Activated naive CD4-positive, alpha-beta T cell treated with Interleukin-2 at 50 U/mL for 16 hours (primary cell): ENCODE measurements at places on chromosomes 11 and 22.

DNA sequence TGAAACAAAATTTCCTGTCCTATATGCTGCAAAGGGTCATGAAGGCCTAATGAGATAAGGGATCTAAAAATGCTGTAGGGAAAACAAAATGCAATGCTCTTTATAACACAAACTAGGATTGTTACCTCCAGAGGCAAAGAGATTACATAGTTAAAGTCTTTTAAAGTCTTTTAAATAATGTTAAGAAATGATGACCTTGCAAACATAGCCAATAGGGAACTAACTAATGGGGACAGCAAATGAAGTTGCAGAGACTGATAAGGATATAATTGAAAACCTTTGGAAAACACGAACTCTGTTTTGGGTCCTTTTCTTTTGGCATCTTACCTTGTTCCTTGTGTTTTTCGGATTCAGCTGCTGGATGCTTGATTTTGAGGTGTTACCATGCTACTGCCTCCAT, 485.9 kb downstream of the KCNA4 start:
- DNase-seq: no peak

GRCh38 chr11:118045191-118045590, 31.7 kb upstream of the TMPRSS4 start:
- DNase-seq: peak; percentile 17

- peak; percentile 79 for DNase-seq
Measured at GRCh38 chr11:62593434-62594044, 2.2 kb upstream of the TUT1 start.

GRCh38 chr11:59138643-59139042, 4.0 kb upstream of the FAM111A start:
- no peak for DNase-seq

DNA sequence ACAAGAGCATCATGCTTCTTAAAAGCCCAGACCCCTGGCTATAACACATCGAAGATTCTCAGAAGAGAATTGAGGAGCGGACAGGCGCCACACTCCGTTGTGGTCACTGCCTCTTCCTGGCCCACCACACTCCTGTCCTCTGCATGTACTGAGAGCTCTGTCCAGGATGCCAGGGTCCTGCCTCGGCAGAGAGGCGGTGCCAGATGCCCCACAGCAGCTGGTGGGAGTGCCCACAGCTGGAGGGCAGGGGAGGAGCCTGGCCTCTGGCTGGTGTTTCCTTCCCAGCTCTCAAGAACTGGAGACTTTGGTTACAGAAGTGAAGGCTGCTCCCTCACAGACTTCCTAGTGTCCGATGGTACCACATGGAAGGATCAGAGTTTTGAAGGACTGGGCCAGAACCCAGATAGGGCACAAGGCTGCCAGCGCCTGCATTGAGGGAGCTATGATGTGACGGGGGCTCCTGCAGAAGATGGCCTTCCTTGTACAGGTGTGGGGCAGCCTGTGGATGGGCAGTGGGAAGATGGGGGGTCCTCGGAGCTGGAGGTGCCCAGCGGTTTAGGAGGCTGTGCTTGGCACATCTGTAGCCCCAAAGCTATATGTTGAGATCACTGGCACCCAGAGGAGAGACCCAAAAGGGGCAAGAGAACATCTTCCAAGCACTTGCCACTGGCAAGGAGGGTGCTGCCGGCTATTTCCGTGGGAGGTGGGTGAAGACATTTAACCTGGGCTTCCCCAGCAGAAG, 19.4 kb downstream of the RSPH14 start:
- no peak for DNase-seq

DNA sequence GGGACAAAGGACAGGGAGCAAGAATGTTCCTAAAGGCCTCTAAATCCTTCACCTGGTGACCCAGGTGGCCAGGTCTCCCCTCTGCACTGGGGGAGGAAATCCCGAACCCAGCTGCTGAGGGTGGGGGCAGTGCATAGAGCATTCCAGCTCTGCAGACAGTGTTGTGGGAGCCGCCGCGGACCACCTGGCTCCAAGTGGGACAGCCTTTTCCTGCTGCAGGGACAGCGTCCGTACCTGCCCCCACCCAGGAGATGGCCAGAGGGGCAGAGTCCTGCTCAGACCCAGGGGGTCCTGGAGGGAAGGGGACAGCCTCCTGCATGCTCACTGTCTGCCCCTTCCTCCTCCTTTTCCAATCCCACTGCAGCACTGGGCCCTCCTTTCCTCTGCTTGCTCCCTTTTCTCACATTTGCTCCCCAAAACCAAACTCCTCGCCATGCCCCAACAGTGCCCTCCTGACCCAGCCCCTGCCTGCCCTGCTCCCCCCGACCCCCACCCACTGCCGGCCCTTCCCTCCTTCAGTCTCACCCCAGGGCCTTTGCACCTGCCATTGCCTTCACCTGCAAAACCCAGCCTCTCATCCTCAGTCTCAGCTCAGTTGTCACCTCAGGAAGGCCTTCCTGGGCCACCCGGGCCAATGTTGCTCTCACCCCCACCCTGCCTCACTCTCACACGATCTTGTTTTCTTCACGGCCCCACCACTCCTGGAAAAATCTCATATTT, 12.8 kb downstream of the PNPLA5 start:
- no peak for DNase-seq

DNA sequence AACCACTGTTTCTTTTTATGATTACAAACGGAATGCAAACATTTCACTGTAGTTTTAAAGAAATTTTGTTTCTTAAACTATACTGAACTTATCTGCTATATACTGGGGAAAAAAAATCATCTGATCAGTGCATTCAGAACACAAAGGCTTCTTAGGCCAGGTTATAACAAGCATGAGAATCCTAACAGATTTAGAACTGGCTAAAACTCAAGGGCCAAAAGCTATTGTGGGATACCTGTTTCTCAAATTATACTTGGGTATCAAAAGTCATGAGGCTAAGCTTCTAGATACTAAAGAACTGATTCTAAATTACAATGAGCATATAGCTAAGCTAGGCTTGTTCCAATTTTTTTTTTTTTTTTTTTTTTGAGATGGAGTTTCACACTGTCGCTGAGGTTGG, 29.7 kb upstream of the CHRNA10 start:
- DNase-seq: no peak

DNA sequence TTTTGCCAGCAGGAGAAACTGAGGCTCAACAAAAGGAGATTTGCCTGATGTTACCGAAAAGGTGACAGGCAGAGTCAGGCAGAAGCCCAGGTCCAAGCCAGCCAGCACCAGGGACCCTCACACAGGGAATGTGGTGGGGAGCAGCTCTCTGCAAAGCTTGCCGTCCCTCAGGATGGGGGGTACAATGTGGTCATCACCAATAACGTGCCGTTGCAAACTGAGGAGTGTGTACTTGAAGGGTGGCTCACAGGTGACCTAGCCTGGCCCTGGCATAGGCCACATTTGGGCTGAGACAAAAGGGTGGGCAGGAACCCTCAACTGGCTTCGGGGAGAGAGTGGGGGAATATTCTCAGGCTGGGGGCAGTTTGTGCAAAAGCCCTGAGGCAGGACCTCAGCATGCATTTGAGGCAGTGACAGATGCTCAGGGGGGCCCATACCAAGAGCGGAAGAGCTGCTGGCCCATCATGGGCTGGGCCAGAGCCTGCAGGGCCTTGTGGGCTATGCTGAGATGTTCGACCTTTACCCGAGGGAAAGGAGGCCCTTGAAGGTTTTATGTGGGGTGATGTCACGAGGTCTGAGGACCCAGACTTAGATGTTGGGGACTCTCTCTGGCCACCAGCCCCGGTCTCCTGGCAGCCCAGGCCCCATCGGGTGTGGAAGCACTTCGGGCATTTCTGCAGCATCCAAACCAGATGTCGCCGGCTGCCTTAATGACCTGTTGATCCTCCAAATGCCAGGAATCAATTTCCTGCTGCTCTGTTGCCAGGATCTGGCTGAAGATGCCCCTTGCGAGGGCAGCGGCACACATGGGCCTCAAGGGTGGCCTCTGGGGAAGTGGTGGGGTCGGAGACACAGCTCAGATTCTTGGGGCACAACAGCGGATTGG, 57.4 kb upstream of the SHISAL1 start:
- DNase-seq: no peak

- DNase-seq: no peak
Measured at GRCh38 chr11:64758330-64759079, 1.3 kb downstream of the PYGM start.

- DNase-seq: peak; percentile 90
Measured at GRCh38 chr22:17638432-17639246, at the start of gene BCL2L13. Gene BCL2L13, plus strand, starts transcription at chr22:17638757. Its CDS starts 16,955 bp downstream, at chr22:17655712.

GRCh38 chr11:94664346-94664745, 97.2 kb downstream of the PIWIL4 start:
- DNase-seq: no peak

DNA sequence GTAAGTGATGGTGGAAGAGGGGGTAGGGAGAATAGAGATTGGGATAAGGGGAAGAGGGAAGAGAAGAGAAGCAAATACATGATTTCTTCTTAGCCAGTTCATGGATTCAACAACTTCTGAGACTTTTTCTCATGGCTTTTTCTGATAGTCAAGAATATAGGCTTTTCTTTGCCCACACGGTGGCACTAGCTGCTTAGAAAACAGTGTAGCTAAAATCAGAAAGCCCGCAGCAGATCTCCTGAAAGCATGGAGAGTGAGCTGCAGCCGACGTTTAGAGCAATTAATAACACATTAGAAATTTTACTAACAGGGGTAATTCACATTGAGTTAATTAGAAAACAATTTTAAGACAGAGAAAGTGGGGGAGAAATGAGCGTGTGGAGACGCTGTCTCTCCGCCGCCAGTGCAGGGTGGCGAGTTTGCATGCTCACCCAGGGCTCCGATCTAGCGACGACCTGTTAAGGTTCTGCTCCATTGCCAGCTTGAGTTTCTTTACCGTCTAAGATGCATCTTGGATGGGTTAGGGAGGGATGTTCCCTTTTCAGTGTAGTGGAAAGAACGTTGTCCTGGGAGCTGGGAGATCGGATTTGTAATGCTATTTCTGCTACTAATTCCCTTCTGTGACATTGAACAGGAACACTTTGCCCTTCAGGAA, 3.3 kb upstream of the RAG1 start:
- peak; percentile 38 for DNase-seq

- no peak for DNase-seq
Measured at GRCh38 chr22:47816121-47816862, 1053.8 kb downstream of the TBC1D22A start.

DNA sequence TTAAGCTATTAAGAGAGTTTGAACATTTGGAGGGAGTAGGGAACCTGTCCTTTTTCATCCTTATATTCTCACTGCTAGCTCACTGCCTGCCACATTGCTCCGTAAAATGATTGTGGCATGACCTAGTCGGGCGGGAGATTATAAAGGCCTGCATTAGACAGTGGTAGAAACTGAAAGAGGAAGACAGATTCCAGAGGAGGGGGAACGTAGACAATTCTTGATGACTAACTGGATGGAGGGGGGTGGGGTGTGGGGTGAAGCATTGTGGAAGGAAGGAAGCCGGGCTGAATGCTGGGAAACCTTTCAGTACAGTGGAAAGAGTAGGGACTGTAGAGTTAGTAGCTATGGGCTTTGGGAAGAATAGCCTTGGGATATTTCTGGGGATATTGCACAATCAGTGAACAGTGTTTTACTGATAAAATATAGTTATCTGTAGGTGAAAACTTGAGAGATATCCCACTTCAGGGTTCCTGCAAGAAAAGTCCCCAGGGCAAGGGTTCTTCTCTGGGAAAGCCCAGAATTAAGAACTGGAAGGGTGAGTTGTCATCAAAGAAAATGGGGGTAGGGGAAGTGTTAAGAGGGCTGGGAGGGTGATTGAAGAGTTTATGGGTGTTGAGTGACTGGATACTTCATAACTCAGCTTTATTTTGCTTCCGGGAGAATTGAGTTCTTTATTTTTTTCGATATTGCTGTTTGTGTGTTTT, 2.1 kb downstream of the MED15 start:
- DNase-seq: peak; percentile 59

- no peak for DNase-seq
Measured at GRCh38 chr11:96203567-96204365, 139.2 kb downstream of the MAML2 start.

DNA sequence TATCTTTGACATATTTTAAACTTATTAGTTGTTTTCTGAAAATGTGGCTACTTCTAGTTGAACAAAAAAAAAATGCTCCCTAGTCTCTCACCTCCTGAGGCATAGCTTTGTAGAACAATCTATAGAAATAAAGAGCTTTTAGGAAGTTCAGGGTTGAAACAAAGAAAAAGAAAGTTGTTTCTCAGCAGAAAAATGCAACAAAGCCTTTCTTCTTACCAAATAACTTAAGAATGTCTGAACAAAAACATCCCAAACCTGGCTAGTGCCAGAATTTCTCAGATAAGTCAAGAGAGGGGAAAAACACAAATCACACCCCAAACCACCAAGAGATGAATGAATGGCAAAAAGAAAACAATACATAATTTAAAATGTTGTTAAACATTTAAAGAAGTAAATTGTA, 114.1 kb downstream of the MAML2 start:
- no peak for DNase-seq

DNA sequence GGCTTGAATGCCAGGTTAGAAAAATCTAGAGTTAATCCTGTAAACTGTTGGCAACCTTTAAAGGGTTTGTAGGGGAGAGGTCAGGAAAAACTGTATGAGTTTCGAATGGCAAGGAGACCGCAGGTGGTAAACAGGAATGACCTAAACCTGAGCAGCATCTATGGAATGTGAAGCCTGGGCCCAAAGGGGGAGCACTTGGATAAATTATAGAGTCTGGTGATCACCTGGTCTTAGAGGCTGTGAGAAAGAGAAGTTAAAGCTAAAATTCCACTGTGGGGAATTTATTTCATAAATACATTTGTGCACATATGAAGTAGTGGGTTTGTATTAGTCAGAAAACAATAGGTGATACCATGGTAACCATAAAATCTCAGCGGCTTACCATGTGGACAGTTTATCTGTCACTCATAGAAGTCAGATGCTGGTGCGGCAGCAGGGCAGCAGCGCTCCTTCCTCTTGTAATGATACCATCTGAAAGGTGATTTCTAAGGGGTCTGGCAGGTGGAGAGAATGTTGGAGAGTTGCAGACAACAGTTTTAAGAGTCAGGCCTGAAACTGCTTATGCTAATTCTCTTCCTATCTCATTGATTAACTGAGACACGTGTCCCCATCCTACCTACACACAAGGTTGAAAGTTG, 1104.4 kb upstream of the CCDC90B start:
- no peak for DNase-seq
